Activated CD4-positive, alpha-beta T cell treated with anti-CD3 and anti-CD28 coated beads, Interleukin-2, amount 50 U/mL, for 16 hours (primary cell): ENCODE measurements at places on chromosomes 4 and X.
A peak's percentile ranks its signal among the peaks of the same experiment; 100 is the strongest.

GRCh38 chr4:94446386-94446785, 5.4 kb upstream of the PDLIM5 start:
- DNase-seq, result no peak

- peak; percentile 17 for DNase-seq
Measured at GRCh38 chrX:134990801-134991481, at the start of gene SMIM10. Gene SMIM10, plus strand, starts transcription at chrX:134990991. Its CDS starts 105 bp downstream, at chrX:134991096.

DNA sequence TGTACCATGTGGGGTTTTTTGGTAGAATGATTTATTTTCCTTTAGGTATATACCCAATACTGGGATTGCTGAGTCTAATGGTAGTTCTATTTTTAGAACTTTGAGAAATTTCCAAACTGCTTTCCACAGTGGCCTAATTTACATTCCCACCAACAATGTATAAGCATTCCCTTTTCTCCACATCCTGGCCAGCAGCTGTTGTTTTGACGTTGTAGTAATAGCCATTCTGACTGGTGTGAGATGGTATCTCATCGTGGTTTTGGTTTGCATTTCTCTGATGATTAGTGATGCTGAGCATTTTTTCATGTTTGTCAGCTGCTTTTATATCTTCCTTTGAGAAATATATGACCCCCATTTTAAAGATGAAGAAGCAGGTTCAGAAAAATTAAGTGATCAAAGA, 153.7 kb downstream of the CBR4 start:
- DNase-seq, result no peak

DNA sequence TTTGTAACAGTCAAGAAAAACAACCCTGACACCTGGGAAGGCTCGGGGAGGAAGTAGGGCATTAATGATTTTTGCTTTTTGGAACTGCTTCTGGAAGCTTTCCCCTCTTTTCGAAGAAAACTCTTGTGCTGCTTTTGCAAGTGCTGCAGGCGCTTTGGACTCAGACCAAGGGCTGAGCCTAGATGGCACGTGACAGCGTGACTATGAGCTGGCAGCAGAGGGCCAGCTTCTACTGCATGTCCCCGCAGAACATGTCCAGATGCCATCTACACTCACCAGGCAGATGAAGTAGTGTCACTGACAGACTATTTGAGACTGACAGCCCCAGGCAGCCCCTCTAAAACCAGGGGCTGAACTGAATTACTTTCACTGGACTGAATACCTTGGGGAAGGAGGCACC, 6.2 kb downstream of the NR0B1 start:
- DNase-seq, result no peak

DNA sequence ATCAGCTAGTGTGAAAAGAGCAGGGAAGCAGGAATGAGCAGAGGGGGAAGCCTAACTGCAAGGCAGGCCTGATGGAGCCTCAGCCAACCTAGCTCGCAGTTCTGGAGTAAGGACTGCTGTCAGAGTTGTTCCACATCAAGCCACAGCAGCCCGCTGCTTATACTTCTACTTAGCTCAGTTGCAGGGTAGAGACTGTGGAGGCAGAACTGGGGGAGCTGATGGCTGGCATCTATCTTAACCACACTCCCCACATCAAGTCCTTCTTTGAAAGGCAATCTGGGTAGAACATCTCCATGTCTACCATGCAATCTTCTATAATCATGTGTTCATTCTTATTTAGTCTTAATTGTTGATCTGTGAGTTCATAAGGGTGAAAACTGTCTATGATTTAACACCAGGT, 46.1 kb downstream of the DDX60 start:
- no peak for DNase-seq

- DNase-seq, result no peak
Measured at GRCh38 chr4:20181926-20182325, 69.8 kb upstream of the SLIT2 start.

DNA sequence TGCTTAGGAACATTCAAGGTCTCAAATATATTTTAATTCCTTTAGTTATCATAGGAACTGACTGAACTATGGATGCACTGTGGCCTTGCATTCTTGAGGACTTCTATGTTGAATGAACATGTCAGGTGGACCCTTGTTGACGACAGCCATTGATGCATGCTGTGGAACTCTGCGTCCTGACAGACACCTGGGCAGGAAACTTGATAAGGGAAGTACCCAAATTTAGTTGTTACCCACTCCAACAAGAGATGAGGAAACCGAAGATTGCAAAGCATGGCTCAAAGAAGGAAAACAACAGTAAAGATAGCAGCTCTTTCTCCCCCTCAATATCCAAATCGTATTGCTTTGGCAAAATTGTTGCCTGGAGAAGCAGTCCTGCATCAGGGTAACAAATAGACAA, 540.0 kb upstream of the NR3C2 start:
- DNase-seq, result no peak

GRCh38 chrX:118552121-118552900, 56.7 kb downstream of the DOCK11 start:
- DNase-seq, result no peak

DNA sequence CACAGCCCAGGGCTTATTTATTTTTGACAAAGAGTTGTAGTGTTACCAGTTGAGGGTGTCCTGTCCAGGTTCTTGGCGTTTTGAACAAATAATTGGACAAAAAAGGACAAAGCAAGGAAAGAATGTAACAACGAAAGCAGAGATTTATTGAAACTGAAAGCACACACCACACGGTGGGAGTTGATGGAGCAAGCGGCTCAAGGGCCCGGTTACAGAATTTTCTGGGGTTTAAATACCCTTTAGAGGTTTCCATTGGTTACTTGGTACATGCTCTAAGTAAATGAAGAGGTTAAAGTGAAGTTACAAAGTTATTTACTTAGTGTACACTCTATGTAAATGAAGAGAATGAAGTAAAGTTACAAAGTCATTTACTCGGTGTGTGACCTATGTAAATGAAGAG, 27.8 kb upstream of the OPHN1 start:
- no peak for DNase-seq

DNA sequence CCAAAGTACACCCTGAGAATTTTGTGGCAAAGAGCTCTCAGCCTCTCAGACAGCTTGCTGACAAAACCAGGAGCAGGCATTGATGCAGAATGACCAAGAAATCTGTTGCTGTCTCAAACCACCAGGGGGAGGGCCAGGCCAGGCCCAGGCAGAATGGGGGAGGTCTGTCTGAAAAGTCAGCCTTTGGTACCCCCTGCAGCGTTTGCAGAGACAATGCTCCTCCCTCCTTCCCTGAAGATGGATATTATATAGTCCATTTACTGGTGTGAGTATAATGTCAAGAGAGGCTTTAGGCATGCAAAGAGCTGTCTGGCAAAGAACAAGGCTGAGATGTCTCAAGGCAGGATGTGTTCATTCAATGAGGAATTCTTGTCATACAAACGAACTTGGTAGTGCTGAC, 52.9 kb upstream of the TRPC5OS start:
- DNase-seq, result peak; percentile 9

GRCh38 chr4:83112678-83113428, 1.7 kb downstream of the PLAC8 start:
- DNase-seq, result peak; percentile 35

DNA sequence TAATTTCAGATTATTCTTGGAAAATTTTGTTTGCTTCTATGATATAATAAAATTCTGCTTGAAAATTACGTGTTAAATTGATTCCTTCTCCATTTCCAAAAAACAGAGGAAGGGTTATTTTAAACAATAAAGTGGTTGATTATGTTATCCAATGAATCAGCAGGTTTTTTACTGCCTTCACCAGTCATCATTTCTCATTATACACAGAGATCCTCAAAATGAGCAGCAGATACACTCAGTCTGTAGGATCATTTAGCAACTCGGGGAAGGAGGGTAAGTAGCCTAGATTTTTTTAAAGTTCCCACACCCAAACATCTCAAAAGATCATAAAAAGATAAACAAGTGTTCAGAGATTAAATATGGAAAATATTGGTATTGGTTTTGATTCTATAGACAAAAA, 6.8 kb upstream of the TMEM144 start:
- no peak for DNase-seq

GRCh38 chr4:122930862-122931261, 8.5 kb upstream of the NUDT6 start:
- no peak for DNase-seq

- peak; percentile 42 for DNase-seq
Measured at GRCh38 chr4:77697860-77698590, 92.4 kb downstream of the CXCL13 start.

- no peak for DNase-seq
Measured at GRCh38 chrX:15087747-15088146, 182.1 kb downstream of the ASB9 start.

GRCh38 chr4:146040623-146041022, 102.0 kb upstream of the ZNF827 start:
- DNase-seq, result no peak
